ENCODE measurements at places on chromosomes 1 and 21.
A peak's percentile ranks its signal among the peaks of the same experiment; 100 is the strongest.

DNA sequence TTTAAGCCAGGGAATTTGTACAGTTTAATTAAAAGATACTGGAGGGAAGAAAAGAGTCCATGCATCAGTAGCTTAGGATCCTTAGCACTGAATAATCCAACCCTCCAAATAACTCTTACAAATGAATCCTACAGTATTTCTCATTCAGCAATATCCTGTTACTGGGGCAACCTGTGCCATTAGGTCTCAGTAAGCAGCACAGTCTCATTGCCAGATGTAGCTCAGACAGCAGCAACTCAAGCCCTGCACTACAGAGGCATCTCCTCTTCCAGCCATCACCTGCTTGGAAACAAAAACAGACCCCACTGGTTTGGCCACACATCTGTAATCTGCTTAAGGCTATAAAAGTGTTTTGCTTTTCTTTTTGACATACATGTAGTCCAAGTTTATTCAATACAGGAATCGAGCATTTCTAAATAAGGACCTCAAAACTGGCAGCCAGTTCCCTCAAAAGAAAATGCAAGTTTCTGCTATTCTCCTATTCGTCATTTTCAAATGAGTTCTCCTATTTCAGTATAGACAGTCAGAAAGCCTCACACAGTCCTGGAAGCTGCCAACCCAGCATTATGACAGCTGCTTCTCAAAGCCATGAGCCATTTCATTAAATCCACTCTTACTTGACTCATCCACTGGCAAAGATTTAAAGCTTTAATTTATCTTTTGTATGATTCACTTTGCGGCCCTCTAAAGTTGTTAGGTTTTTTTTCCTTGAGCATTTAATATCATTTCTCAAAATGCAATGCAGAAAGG is 129.0 kb downstream of the APP start:
- DNase-seq = no peak

- no peak for DNase-seq
Observed at GRCh38 chr1:238581332-238581731, 690.6 kb upstream of the ZP4 start.

DNA sequence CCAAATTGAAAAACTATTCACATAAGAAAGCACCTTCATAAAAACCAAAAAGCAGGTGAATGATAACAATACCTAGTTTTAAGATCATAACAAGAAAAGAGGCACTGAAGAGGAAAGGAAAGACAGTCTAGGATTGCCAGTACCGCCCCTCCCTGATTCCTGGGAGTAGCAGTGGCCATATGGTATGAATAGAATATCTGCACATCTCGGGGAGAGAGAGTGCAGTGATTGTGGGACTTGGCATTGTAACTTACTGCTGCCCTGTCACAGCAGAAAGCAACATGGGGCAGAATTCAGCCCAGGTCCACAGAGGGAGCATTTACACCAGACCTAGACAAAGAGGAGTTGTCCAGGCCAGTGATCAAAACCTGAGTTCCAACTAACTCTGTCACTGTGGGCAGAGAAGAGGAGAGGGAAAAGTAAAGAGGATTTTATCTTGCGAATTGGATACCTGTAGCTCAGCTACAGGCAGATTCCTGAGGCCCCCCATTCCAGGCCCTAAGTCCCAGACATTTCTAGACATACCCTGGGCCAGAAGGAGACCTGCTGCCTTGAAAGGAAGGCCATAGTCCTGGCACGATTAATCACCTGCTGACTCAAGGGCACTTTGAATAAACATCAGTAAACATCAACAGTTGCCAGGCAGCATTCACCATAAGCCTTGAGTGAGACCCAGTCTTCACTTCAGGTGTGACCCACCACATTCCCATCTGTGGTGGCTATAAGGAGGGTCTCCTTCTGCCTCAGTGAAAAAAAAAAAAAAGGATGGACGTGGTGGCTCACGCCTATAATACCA is 397.5 kb downstream of the TGFB2 start:
- peak; percentile 57 for DNase-seq

DNA sequence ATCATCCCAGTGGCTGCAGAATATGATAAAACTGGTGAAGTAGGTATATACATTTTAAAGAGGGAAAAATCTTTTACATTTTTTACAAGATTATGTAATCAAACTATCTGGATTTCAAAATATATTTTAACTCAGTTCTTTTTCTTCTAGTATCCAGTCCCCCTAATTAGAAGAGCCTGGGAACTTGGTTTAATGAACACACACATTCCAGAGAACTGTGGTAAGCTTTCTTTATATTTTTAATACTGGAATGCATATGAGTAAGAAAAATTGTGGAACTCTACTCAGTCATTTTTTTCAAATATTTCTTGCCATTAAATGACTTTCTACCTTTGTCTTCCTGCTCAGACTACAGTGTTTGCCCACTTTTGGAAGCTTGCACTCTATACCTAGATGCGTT is 8.2 kb downstream of the ACADM start:
- no peak for DNase-seq

DNA sequence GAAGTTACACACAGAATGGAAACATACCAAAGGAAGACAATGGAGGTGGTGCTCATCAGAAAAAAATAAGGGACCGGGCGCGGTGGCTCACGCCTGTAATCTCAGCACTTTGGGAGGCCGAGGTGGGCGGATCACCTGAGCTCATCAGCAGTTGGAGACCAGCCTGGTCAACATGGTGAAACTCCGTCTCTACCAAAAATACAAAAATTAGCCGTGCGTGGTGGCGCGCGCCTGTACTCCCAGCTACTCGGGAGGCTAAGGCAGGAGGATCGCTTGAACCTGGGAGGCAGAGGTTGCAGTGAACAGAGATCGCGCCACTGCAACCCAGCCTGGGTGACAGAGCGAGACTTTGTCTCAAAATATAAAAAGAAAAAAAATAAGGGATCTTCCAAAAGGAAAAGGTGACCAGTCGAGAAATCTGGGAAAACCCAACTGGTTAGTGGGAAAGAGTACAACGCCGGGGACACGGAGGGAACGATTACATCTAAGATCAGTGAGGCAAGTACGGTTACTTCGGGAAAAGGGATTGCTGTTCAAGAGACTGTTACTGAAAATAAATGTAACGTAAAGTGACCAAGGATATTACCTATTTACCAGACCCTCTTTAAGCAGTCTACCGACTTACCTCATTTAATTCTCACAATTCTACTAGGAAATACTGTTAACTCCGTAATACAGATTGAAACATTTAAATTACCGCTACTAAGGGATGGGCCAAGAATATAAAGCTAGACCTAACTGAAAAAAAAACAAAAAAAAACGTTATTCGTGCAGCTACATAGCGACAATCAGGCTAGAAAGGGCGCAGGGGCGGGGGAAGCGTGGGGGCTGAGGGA is 822 bp downstream of the CCT3 start:
- peak; percentile 26 for DNase-seq

- DNase-seq = no peak
Observed at GRCh38 chr1:203586496-203587081, 40.0 kb upstream of the ATP2B4 start.

GRCh38 chr1:109531826-109532364 is 7.8 kb upstream of the GPR61 start:
- no peak for DNase-seq

- DNase-seq = no peak
Observed at GRCh38 chr1:21149855-21150432, 26.8 kb downstream of the EIF4G3 start.

DNA sequence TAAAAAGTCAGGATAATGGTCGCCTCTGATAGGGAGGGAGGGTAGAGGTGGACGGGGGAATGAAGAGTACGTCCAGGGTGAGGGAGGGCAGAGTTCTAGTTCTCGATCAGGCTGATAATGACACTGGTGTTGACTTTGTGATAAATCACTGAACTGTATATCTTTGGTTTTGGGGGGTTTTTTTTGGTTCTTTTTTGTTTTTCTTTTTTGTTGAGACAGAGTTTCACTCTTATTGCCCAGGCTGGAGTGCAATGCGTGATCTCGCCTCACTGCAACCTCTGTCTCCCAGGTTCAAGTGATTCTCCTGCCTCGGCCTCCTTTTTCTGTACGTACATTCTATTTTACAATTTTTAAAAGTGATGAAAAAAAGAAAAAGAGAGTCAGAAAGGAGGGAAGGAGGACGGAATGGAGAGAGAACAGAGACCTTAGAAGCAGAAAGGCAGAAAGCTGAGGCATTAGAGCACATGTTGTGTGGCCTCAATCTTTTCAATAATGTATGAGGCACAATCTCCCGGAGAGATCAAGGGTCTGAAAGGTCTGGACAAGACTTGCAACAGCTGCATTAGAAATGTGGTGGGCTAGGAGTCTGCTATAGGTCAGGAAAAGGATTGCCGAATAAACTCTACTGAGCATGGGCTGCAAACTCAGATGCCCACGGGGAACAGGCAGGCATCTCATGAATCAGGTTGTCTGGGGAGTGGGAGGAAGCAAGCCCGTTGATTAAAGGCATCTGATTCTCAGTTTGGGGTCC is 174.8 kb downstream of the TOMM20 start:
- no peak for DNase-seq

- DNase-seq = no peak
Observed at GRCh38 chr1:164840936-164841335, 282.0 kb downstream of the PBX1 start.

DNA sequence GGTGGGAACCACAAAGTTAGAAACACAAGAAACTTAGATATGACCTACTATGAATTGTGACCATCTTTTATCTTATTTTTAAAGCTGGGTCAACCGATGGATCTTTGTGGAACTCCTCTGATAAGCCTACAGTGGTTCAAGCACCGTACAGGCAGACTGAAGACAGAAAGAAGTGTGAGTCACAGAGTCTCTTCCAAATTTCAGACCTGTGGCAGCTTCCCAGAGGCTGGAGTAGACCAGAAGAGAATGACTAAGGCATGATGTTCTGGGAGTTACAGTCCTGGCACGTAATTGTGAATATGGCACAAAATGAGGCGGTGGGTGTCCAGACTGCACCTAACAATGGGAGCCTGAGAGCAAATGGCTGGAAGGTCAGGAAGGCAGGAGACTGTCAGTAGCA is 70.0 kb downstream of the LMO4 start:
- no peak for DNase-seq

DNA sequence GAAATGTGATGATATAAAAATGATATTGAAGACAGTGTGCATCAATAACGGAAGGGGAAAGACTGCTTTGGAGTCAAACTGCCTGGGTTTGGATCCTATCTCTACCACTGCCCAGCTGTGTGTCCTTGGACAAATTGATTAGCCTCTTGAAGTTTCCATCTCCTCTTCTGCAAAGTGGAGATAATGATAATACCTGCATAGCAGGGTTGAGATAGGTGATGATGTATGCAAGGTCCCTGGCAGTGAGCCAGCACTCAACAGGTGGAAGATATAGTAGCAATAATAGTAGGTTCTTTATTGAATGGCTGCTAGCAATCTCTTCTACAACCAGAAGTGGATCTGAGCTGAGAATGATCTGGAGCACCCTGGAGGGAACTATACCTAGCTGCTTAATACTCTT is 166.7 kb downstream of the MIS18A start:
- no peak for DNase-seq

- no peak for DNase-seq
Observed at GRCh38 chr1:29590583-29591565, 354.6 kb downstream of the PTPRU start.

Data from DMS53 (cell line).